ENCODE measurements at places on chromosomes 7 and 10.

GRCh38 chr10:96764425-96765060 is 44.2 kb upstream of the PIK3AP1 start:
- DNase-seq: no peak

GRCh38 chr10:51852297-51852696 is 152.9 kb upstream of the CSTF2T start:
- no peak for DNase-seq

DNA sequence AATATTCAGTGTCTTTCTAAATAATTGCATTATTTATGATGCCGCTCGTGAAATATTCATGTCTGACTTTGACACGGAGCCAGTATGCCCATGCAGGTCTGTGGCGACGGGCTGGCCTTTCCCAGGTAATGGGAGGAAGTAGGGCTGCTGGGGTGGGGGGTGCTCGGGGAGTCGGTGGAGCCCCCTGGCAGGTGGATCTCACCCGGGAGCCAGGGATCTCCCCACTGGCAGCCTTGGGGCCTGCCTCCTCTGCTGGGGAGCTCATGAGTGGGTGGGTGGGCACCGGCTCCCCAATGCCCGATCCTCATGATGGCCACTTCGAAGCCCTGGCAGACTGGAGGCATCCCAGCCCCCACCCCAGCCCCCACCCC is 52.8 kb downstream of the PWWP2B start:
- DNase-seq: no peak

DNA sequence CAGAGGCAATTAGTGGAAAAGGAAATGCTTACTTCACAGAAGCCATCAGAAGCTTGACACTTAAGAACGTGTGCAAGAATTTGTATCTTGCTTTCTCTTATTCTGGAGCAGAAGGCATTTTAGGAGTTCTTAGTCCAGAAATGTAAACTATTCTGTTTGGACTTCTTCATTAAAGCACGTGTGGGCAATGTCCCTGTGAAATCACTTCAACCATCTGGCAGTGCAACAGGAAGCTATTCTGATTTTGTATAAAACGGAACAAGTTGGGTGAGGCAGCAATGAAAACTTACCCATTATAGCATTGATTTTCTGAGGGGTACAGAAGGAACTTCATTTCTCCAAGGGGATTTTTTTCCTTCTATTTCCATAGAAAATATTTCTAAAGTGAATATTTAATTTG is 21.3 kb upstream of the ARHGAP21 start:
- no peak for DNase-seq

DNA sequence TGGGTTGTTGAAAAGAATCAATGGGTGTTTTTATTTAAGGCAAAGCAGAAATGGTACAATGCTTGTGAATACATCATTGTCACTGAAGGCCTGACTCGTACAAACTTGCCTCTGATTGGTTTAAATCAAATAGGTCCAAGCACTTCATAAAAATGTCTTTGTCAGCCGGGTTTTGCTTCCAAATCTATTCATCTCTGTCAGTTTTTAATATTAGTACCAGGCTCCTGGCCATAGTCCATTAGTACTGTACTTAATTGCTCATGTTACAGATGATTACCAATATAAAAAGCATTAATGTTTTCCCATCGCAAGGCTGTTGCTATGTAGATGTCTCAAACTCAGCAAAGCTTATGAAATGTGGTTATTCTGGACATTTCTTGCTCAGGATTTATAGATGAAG is 171.9 kb downstream of the ARID5B start:
- no peak for DNase-seq

DNA sequence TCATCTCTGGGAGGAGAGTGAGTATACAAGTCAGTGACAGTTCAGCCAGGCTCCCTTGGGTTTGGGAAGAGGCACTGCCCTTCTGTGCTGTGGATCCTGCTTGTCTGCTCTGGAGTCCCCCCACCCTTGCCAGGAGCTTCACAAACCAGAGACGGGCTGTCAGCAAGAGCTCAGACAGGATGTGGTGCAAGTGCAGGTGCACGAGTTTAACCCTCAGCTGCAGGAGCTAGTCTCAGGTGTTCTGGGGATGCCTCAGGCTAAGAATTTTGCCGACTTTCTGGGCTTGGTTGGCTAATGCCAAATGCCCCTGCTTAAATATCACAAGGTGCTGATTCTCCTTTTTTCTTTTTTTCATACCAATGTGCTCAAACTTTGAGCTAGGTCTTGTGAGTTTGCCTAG is 22.3 kb downstream of the ZNF783 start:
- peak; percentile 67 for DNase-seq

- no peak for DNase-seq
Measured at GRCh38 chr10:113856563-113856962, 2.1 kb downstream of the NHLRC2 start.

- DNase-seq: no peak
Measured at GRCh38 chr10:104317269-104317710, 21.0 kb downstream of the ITPRIP start.

GRCh38 chr10:13173616-13174015 is 12.3 kb downstream of the MCM10 start:
- DNase-seq: no peak

DNA sequence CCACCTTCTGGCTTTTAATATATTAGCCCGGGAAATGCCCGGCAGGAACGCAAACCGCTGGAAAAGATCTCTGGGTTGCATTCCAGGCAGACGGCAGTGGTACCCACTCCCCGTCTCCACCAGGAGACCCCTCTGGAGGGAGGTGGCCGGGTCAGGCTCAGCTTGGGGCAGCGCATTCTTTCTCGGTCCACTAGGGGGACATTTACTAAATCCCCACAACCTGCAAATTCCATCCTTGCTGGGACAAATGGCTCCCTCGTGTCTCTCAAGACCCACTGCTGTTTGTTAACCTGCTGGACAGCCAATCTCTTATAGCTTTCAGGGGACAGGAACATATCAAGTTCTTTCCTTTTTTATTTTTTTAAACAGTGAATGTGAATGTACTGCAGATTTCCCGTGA is 45.8 kb upstream of the CARD11 start:
- DNase-seq: peak; percentile 26

DNA sequence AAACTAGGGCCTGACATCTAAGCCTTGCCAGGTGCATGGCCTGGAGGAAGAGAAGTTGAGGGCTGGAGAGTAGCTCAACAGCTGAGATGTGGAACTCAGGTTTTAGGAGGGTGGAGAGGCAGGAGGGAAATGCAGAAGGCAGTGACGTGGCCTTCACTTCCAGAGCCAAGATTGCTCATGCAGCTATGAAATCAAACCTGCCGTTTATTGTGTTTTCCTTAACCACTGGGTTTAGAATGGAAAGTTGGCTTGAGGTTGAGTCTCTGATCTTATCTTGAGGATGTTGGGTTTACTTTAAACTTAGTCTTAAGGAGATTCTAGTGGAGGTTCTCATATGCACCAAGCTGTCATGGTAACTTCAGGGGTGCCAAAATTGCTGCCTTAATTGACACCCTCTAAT is 178.6 kb downstream of the SORCS3 start:
- DNase-seq: no peak

DNA sequence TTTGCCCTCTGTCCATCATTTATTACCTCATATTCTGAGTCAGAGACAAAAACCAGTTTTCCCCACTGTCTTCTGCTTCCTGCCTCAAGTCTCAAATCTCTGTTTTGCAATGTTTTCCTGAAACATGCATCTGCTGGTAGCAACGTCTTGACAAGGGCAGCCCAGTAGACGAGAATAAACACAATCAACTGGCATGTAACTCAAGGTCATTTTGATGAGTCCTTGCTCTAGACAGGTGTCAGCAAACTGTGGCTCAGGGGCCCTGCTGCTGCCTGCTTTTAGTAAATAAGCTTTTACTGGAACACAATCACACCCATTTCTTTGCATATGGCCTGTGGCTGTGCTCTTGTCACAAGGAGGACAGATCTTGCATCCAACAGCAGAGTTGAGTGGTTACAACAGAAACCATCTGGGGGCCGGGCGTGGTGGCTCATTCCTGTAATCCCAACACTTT is 59.8 kb downstream of the ITIH5 start:
- DNase-seq: no peak

DNA sequence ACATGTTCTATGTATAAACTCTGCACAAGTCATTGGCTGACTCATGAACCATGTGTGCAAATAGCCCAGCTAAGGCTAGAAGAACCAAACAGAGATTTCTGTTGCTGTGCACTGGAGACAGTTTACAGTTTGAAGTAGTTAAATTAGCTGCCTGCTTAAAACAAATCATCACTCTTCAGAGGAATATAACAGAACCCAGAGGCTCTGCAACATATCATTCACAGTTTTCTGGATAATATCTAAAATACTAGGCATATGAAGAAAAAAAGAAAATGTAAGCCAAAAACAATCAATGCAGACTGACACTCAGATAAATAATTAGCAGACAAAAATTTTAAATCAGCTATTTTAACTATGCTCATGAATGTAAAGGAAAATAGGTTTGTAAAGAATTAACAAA is 23.6 kb upstream of the FAM204A start:
- DNase-seq: no peak

DNA sequence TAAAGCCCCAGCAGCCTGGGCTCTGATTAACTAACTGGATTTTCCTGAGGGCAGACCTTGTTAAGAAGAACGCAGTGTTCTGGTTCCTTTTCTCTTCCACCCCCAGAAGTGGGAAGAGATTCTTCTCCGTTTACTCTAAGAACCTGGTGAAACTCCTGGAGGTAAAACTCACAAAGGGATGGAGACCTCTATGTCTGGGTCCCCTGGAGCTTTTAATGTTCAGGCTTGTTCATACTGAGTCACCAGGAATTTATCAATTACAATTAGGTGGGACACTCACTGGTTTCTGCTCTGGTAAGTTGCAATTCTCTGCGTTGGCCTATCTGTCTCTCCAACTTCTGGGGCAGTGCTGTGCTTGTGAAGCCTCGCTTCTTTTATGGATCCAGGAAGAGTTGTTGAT is 73.3 kb upstream of the CACNB2 start:
- no peak for DNase-seq

GRCh38 chr10:86952106-86952505 is 5.3 kb downstream of the MMRN2 start:
- no peak for DNase-seq

DNA sequence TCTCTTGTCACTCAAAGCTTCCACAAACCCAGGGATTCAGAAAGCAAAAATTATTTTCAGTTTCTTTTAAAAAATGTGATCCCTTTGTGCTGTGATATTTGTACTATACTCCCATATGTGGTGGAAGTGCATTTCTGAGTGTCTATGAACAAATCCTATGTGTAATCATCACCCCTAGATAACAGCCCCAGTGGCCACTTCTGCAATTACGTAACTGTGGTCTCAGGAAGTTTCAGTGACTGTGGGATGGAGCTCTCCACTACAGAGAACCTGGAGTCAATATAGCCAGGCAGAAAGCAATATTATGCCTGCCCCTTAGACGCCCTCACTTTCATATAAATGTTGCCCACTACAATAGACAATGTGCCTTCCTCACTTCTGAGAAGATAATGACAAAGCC is 1101.7 kb upstream of the GHITM start:
- no peak for DNase-seq

GRCh38 chr7:100432053-100432452 is 2.4 kb downstream of the MEPCE start:
- no peak for DNase-seq

GRCh38 chr10:36669615-36670352 is 455.6 kb upstream of the ANKRD30A start:
- DNase-seq: no peak

DNA sequence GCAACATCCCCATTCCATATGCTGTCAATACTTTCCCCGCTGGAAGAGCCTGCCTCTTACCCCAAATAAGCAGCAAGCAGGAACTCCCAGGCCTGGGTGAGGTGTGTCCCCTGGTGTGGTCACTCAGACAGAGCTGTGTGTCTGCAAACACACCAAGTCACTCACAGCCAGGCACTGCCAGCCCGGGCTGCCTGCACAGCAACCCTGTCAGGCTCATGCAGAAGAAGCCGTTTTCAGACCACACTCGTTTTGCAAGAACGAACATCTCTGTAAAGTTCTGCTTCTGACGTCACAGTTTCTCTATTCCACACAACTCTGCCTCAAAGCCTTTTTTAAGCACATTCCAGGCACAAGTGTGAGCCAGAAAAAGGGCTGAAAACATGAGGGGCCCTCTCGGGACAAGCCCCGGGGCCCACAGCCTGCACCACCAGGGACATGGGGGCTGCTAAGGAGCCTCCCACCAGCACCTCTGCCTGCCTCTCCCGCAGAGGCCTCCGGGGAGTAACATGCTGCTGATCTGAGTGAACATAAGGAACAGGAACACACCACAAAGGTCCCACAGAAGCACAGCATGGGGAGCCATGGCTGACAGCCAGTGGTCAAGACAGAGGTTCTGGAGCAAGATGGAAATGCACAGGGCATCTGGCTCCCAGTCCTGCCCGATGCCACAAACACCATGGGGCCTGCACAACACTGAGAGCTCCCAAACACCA is 11.4 kb downstream of the PTPRN2 start:
- no peak for DNase-seq

DNA sequence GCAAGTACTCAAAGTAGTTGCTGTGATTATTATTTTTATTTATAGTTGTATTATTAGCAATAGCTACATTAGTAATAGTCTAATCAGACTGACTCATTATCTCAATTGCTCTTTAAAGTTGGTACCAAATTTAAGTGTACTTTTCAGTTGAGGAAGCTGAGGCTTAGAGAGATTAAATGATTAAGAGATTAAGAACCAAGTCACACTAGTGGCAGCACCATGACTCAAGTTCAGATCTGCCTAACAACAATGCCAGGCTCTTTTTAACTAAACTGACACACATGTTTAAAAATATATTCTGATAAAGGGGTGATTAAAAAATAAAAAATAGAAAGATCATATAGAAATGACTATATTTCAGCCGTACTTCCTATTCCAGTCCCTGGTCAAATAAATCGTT is 42.0 kb downstream of the FZD1 start:
- no peak for DNase-seq

DNA sequence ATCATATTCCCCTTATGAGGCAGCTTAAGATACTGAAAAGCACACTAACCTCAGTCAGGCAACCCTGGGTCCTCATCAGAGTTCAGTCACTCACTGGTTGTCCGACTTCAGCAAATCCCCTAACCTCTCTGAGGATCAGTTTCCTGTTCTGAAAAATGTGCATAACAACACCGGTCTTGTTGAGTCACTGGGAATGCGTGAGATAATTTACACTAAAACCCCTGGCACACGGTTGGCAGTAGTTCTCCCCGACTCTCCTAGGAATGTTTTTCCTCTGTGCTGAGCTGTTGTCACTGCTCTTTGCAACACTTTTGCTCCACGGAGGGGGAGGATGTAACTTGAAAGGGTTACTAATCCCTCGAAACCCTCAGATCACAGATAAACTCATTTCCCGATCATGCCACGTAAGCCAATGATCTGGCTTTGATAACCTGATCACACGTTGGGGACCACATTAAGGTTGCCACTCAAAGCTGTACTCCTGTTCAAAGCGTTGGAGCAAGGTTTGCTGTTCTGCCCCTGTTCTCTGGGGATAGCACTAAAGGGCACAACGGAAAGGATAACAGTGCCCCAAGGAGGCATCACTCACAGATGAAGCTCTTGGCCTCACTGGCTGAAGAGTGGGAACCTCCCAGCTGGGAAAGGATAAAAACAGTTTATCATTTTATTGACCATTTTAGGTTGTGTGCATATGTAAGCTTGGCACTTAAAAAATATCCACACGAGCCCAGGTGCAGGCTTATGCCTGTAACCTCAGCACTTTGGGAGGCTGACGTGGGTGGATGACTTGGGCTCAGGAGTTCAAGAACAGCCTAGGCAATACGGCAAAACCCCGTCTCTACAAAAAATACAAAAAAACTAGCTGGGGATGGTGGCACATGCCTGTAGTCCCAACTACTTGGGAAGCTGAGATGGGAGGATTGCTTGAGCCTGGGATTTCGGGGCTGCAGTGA is 5.0 kb upstream of the RBM17 start:
- DNase-seq: peak; percentile 59
